ENCODE measurements at places on chromosomes 3 and 15.

- no peak for DNase-seq
Observed at GRCh38 chr3:30513374-30514152, 92.8 kb upstream of the TGFBR2 start.

DNA sequence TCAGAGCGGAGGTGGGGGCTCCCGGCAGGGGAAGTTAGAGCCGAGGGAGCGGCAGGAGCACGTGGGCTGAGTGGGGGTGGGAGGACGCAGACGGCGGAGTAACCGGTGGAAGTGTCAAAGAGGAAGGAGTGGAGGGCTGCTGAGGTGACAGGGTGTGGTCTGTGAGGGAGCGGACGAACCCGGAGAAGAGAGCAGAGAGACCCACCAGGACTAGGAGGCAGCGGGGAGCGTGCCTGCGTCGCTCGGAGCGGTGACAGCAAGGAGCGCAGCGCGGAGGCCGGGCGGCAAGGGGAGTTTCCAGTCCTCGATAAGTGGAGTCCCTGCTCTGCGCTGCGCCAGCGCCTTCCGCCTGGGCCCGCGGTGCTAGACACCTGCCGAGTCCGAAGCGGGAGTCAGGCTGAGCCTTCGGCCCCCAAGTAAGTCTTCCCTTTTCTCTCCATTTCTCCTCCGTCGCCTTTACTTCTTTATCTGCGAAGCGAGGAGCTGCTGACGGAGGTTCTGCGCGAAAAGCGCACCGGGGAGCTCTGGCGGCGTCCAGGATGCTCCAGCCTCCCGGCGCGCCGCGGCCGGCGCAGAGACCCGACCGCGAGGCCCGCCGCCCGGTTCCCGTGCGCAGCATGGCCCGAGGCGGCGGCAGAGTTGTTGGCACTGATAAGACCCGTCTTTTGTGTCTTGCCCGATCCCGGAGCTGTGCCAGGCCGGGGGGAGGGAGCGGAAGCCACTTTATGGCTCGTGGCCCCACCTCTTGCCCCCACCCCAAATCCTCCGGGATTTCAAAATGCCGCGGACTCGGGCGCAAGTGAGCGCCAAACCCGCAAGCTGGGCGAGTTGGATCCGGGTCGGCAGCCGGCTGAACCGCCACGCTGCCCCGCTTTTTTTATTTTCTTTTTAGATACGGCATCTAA, 533.0 kb upstream of the SEMA6D start:
- DNase-seq: no peak

GRCh38 chr3:30659270-30660130, 53.1 kb downstream of the TGFBR2 start:
- no peak for DNase-seq

DNA sequence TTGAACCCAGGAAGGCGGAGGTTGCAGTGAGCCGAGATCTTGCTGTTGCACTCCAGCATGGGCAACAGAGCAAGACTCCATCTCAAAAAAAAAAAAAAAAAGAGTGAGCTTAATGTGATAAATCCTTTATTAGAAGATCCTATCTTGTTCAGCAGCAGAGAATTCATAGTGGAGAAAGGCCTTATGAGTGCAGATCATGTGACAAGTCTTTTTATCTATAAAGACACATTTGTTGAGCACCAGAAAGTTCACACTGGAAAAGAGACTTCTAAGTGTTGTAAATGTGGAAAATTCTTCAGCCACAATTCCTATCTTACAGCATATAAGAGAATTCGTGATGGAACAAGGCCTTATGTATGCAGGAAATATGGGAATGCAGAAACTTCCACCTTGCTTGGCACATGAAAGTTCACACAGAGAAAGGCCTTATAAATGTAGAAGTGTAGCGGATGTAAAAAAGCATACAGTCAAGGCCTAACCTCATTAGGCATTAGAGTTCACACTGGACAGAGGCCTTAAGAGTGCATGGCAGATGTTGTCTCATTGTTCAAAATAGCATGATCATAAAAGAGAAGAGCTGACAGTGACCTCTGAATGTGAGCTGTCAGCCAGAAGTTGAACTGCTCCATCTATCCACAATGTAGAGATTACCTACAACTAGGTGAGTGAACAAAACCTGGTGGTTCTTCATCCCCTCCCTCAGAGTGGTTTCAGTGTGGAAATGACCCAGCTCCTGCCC, 16.7 kb downstream of the ADAM10 start:
- DNase-seq: no peak

GRCh38 chr3:69738859-69739203, 433 bp upstream of the MITF start:
- no peak for DNase-seq

- DNase-seq: no peak
Observed at GRCh38 chr15:67114846-67115585, 49.6 kb downstream of the SMAD3 start.

DNA sequence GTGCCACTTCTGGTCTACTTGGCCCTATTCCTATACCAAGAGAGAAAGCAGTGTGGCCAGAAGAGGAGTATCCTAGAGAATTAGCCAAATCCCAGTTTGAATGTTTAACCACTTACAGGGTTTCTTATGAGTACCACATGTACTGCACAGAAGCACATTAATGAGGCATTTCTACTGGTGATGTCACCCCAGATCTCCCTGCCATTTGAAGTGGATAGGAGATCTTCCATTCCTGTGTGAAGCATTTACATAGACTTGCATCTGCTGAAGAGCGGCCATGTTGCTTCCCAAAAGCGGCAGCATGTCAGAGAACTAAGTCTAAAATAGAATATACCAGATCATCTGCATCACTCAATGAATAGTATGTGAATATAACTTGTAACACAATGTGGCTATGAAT, 108.4 kb upstream of the TUSC7 start:
- no peak for DNase-seq

DNA sequence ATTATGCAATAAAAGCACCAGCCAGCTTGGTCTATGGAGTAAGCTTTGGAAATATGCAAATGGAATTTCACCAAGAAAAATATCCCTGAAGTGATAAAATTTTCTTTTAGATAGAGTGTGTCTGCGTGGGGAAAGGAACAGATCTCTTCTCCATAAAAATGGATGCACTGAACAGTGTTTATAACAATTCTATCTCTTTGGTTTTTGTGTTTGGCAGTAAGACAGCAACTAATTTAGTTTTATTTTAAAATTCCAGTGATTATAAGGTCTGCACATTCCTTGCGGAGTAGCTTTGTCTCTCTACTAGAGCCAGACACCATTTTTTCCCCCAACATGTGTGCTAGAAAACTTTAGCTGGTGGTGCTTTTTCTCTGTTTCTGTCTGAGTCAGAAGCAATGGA, 712.4 kb downstream of the GRM7 start:
- no peak for DNase-seq

DNA sequence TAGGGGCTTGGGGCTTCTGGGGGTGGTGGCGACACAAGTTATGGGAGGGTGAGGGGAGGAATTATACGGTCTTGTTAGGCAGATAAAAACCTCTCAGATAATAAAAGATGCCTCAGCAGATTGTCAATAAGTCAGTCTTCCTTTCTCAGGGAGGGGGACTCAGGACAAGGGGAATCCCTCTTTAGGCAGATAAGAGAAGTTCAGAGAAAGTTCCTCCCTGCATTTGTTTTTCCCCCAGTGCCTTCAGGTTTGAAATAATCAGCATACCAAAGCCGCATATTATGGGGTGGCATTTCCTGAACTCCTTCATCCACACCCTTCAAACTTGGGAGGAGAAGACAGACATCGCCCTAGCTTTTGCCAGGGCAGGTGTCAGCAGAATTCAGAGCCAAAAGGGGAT, 8.5 kb downstream of the PPCDC start:
- DNase-seq: no peak

DNA sequence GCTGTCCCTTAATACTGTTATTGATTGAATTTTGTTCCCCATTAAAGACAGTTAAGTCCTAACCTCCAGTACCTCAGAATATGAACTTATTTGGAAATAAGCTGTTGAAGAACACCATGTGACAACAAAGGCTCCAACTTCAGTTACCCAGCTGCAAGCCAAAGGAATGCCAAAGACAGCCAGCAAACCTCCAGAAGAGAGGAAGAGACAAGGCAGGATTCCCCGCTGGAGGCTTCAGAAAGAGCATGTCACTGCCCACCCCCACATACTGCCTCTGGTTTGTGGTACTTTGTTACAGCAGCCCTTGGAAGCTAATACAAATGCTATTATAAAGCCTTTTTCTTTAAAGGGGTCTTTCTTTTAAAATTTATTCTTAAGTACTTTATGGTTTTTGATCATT, 18.4 kb upstream of the NEK10 start:
- DNase-seq: no peak

DNA sequence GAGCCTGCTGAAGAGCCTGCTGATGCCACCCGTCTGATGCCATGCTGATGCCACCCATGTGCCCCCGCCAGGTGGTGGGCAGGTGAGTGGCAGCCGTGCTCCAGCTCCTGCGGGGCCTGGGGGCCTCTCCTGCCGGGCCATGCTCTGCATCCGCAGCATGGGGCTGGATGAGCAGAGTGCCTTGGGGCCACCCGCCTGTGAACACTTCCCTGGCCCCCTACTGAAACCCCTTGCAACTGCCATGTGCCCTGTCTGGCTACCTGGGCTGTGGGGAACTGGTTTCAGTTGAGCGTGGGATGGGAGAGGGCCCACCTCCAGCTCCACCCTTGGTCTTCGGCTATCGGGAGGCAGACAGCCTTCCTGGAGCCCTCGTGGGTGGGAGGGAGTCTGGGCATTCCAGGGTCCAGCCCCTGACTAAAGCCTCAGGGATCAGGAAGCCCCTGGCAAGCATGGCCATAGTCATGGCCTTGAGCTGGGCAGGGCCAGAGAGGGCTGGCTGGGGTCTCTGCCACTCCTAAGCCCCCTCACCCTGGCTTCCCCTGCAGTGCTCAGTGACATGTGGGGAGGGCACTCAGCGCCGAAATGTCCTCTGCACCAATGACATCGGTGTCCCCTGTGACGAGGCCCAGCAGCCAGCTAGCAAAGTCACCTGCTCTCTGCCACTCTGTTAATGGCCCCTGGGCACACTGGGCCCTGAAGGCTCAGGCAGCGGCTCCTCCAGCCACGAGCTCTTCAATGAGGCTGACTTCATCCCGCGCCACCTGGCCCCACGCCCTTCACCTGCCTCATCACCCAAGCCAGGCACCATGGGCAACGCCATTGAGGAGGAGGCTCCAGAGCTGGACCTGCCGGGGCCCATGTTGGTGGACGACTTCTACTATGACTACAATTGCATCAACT, 92.2 kb downstream of the TBC1D2B start:
- DNase-seq: no peak

Data from prostate gland (tissue), 2 donors.